Upper lobe of right lung (tissue), 1 donor: ENCODE measurements at places on chromosomes 1 and 21. TPM values are rescaled to one million over a fixed set of nuclear protein-coding genes. Genes with fewer than 3 reads are reported as not detected.

- no peak for DNase-seq
- no peaks in the 10 kb centered on the region for H3K27me3 ChIP-seq
- peaks cover 9% of the 10 kb centered on the region for H3K4me1 ChIP-seq
- H3K27ac ChIP-seq = no peak overlapping the region
These were observed 38.5 kb upstream of the ID3 start for GRCh38 chr1:23597635-23598388.

GRCh38 chr1:234971586-234972297 lies 156.9 kb downstream of the TOMM20 start:
- DNase-seq = no peak
- peak overlapping the region; percentile 87 for H3K27ac ChIP-seq
- no peaks in the 10 kb centered on the region for H3K36me3 ChIP-seq
- peaks cover 49% of the 10 kb centered on the region for H3K4me1 ChIP-seq

Gene FNDC10
- 7.4 TPM for total RNA-seq

- peaks cover 19% of the 10 kb centered on the region for H3K4me1 ChIP-seq
- no peaks in the 10 kb centered on the region for H3K36me3 ChIP-seq
- no peak overlapping the region for H3K4me3 ChIP-seq
- no peak overlapping the region for H3K27ac ChIP-seq
- DNase-seq = no peak
- no peaks in the 10 kb centered on the region for H3K27me3 ChIP-seq
These were observed 22.0 kb downstream of the RLF start for GRCh38 chr1:40183055-40183710.

DNA sequence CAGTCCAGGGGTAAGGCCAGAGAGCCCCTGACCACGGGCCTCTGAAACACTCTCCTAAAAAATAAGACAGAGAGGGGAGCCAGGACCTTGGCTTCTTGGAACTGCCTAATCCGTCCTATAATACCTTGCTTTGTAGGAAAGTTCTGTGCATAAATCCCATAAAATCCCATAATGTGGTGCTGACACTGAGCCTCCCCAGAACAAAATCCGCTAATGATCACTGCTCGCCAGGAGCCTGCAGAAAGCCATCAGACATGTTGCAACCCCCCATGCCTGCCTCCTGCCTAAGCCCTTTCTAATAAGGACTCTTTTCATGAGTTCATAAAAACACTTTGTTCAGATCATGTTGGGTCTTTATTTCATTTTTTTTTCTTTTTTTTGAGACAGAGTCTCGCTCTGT lies 9.3 kb upstream of the DHRS3 start:
- no peak for DNase-seq
- no peak overlapping the region for H3K27ac ChIP-seq
- H3K27me3 ChIP-seq = no peaks in the 10 kb centered on the region
- no peaks in the 10 kb centered on the region for H3K4me1 ChIP-seq
- H3K4me3 ChIP-seq = no peak overlapping the region

- no peak overlapping the region for H3K4me3 ChIP-seq
- H3K4me1 ChIP-seq = no peaks in the 10 kb centered on the region
These were observed 28.8 kb downstream of the EDN2 start for GRCh38 chr1:41455479-41456332.

Gene SLC6A17
- total RNA-seq = 0.06 TPM

DNA sequence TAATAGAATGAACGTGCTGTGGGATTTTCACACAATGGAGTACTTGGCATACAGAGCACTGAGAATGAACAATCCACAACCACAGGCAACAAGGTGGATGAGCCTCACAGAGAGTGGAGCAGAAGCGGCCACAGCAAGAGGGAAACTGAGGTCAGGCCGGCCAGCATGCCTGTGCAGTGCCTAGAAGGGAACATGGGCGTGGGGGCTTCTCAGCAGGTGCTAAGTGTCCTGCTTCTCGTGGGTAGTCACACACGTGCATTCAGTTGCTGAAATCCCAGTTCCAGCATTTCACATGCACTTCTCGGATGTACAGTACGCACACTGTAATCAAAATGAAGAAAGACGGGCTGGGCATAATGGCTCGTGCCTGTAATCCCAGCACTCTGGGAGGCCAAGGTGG lies 33.1 kb downstream of the WDR4 start:
- no peaks in the 10 kb centered on the region for H3K27me3 ChIP-seq
- peaks cover 5% of the 10 kb centered on the region for H3K4me1 ChIP-seq
- no peak overlapping the region for H3K4me3 ChIP-seq
- H3K36me3 ChIP-seq = peaks cover 72% of the 10 kb centered on the region
- no peak overlapping the region for H3K27ac ChIP-seq

Gene GBP6
- 0.12 TPM for total RNA-seq

Gene INSRR
- total RNA-seq = not detected

Gene CGN
- 62.5 TPM for total RNA-seq

Gene KCNE2
- total RNA-seq = 0.52 TPM

DNA sequence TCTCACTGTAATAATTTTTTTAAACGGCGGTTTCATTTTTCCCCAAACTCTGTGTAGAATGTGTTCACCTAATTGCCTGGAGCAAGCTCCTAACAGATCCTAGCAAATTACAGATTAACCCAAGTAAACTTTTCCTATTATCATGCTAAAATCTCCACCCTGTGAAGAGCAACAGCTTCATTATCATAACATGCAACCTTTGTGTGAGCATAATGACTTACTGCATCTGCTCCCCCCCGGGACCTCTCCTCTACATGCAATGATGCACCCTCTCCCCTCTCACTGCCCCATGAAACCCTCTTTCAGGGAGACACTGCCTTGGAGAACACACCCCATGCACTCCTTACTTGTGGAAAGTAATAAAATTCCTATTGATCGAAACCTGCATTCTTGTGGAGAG lies 717.0 kb upstream of the TMPRSS15 start:
- H3K4me1 ChIP-seq = no peaks in the 10 kb centered on the region
- H3K36me3 ChIP-seq = no peaks in the 10 kb centered on the region
- DNase-seq = no peak
- H3K27me3 ChIP-seq = no peaks in the 10 kb centered on the region
- H3K4me3 ChIP-seq = no peak overlapping the region
- no peak overlapping the region for H3K27ac ChIP-seq

DNA sequence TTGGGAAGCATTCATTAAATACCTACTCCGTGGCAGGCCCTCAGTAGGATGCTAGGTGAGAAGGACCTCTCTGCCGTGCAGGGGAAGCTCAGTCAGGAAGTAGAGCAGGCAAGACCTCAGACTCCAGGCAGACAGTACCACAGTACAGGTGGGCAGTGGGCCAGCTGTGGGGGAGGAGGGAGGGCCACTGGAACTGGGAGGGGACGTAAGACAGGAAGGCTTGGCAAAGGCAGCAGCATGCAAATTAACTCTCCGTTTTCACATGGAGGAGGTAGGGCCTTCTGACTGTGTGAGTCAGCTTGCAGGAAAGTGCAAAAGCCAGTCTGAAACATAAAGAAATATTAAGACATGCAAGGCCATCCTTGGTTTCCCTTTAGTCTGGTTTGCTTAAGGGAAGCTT lies 157.7 kb downstream of the TRIM33 start:
- no peak overlapping the region for H3K27ac ChIP-seq
- H3K4me1 ChIP-seq = peaks cover 3% of the 10 kb centered on the region
- no peak overlapping the region for H3K4me3 ChIP-seq
- no peaks in the 10 kb centered on the region for H3K27me3 ChIP-seq
- DNase-seq = peak; percentile 71

DNA sequence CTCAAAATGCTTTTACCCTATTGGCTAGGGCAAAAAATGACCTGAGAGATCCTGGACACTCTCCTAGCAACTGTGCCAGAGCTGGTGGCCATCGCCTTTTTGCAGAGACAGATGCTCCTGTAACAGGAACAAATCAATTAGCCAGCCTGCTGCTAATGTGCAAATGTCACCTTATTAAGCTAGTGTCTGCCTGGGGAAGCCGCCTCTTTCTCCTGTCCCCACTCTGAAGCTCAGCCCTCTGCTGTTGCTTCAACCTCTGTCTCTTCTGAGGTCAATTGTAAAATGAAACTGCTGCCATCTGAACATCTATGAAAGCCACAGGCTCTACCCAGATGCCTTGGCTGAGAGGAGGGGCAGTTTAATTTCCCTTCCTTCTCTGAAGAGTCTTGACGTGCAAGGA lies 85.5 kb upstream of the CACNA1E start:
- H3K36me3 ChIP-seq = no peaks in the 10 kb centered on the region
- no peak for DNase-seq
- no peaks in the 10 kb centered on the region for H3K27me3 ChIP-seq
- H3K4me3 ChIP-seq = no peak overlapping the region

DNA sequence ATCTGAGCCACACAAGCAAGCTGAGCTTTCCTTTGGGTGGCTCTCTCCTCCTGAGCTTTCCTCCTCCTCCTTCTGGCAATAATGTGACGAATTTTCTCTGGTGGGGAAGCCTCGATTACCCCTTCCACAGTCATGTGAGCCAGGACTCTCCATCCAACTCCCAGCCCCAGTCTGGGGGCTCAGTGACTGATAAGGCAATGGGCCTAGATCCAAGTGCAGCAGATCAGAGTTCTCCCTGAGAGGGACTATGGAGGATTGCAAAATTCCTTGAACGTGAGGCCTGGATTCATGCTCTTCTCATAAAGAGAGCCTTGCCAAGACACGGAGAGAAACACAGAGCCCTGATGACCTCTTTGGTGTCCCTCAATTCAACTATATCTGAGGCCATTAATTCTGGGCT lies 31.3 kb upstream of the TRIM67 start:
- H3K27me3 ChIP-seq = no peaks in the 10 kb centered on the region
- no peaks in the 10 kb centered on the region for H3K36me3 ChIP-seq
- H3K4me1 ChIP-seq = no peaks in the 10 kb centered on the region
- no peak overlapping the region for H3K27ac ChIP-seq

DNA sequence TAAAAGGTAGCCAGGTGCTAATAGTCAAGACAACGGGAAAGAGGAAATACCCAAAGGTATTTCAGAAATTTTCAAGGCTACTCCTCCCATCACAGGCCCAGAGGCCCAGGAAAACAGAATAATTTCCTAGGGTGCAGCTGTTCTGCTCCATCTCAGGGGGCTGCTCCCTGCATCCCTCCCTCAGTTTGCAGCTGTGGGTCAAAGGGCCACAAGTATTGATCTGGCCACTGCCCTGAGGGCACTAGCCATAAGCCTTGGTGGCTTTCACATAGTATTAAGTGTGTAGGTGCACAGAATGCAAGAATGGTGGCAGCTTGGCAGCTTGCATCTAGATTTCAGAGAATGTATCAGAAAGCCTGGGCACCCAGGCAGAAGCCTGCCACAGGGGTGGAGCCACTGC lies 179.5 kb downstream of the TTLL7 start:
- no peaks in the 10 kb centered on the region for H3K27me3 ChIP-seq
- H3K36me3 ChIP-seq = no peaks in the 10 kb centered on the region
- no peak overlapping the region for H3K4me3 ChIP-seq
- no peak for DNase-seq

Gene KRTAP13-2
- total RNA-seq = not detected

DNA sequence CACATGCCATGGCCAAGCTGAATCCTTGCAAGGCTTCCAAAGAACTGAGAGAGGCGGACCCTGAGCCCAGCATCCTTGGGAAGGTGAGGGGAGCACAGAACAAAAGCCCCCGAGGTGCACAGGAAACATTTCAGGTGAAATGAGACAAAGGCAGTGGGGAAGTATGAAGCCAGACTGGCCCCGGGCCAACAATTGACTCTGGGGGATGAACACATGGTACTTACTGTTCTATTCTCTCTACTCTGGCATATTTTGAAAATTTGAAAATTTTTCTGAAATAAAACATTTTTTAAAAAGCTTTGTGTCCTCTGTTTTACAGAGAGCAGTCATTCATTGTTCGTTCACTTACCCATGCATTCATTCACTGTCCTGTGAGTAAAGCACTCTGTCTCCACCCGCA lies 77.7 kb downstream of the GRIK3 start:
- no peak for DNase-seq
- H3K4me3 ChIP-seq = no peak overlapping the region
- no peak overlapping the region for H3K27ac ChIP-seq
- H3K36me3 ChIP-seq = no peaks in the 10 kb centered on the region

Gene HSD3B2
- total RNA-seq = not detected

DNA sequence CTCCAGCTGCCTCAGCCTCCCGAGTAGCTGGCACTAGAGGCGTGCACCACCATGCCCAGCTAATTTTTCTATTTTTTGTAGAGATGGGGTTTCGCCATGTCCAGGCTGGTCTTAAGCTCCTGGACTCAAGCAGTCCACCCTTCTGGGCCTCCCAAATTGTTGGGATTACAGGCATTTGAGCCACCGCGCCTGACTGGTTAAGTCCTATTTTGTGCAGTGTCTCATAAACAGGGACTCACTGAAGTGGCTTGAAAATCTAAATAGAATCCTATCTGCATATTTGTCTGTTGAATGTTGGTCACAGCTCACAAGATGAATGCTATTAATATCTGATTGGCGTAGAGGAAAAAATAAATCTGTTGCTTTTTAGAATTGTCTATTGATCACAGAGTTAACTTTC lies 5.9 kb upstream of the CHAF1B start:
- no peak overlapping the region for H3K4me3 ChIP-seq
- no peak overlapping the region for H3K27ac ChIP-seq
- no peak for DNase-seq
- peaks cover 43% of the 10 kb centered on the region for H3K36me3 ChIP-seq

Gene PERM1
- 0.35 TPM for total RNA-seq

Gene MR1
- 45.0 TPM for total RNA-seq

DNA sequence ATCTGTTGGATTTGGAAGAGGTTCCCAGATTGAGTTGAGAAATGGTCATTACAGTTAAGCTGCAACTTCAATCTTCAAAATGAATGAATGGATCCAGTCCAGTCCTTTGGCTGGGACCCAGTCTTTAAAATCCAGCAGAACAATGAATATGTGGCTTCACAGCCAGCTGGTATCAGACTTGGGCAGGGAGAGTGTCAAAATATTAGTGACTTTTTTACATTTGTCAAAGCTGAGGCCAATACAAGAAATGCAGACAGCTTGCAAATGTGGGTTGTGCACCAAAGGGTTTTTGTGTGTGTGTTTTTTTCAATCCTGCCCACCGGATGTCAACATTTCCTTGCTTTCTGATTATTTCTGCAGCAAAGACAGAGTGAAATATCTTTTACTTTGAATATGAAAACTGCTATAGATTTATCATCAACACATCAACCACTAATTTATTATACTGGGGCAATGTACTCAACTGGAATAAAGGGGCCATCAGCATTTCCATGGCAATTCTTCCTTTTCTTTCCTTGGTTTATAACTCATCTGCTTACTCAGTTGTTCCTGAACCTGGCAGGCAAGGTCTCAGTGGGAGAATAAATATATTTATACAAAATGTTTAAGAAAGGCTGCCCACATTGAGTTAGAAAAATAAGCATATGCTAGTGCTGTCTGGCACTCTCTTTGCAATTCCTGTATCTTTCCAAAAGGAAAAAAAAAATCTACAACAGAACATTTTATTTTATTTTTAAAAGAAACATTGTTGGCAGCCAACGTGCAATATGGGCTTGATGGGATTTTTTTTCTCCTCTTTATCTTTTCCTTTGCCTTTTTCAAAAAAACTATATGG lies 491.6 kb upstream of the C1orf87 start:
- no peak for DNase-seq
- H3K27ac ChIP-seq = no peak overlapping the region
- H3K4me1 ChIP-seq = no peaks in the 10 kb centered on the region
- no peaks in the 10 kb centered on the region for H3K36me3 ChIP-seq

DNA sequence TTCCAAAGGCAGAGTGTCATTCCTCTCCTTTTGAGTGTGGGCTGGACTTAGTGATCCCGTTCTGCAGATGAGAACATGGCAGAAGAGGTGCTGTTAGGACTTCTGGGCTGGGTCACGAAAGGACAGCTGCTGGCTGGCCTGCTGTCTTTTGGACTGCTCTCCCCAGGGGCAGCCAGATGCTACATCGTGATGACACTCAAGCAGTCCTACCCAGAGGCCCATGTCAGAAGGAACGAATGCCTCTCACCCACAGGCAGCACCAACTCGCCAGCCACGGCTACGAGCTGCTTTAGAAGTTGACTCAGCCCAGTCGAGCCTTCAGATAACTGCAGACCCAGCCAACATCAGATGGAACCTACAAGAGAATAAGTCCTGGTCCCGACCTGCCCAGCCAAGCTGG lies 156.5 kb downstream of the KCNJ6 start:
- no peak overlapping the region for H3K4me3 ChIP-seq
- DNase-seq = no peak
- no peaks in the 10 kb centered on the region for H3K36me3 ChIP-seq
- no peaks in the 10 kb centered on the region for H3K27me3 ChIP-seq
- no peak overlapping the region for H3K27ac ChIP-seq
